Activated T-helper 1 cell treated with anti-CD3 and anti-CD28 coated beads, Interleukin-12 subunit alpha, Interleukin-12 subunit beta, Interleukin-2, Interleukin-4 antibody, amounts not matched to agents 30 ng/mL and 10 ng/mL and 1 ng/mL, durations not matched to agents 14 hours and 24 hours and 36 hours (primary cell): ENCODE measurements at places on chromosomes 6 and 20. TPM values are rescaled to one million over a fixed set of nuclear protein-coding genes. Genes with fewer than 3 reads are reported as not detected.

DNA sequence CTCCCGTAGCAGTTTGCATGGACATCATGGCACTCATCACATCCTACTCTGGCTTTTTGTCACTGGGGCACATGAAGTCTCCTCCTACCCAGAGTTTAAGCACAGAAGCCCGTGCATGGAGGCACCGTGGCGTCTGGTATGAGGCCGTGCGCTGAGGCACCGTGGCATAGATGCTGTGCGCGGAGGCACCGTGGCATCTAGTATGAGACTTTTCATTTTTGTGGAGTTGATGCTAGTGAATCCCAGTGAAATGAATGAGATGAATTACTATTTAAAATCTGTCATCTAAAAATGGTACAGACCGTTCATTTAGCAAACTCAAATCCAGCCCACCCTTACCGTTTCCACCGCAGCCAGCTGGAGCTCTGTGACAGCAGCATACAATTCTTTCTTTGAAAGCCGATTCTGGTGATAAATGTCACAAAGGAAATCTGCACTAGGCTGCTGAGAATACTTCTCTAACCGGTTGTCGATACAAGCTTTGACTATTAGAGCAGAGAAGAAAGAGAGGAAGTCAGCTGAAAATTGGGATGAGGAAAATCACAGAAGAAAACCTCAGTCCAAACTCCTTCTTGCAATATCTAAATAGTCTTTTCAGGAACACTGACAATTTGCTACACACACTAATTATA, 11.3 kb downstream of the CYP24A1 start:
- no peaks in the 10 kb centered on the region for H3K36me3 ChIP-seq
- H3K4me3 ChIP-seq = no peak overlapping the region
- no peaks in the 10 kb centered on the region for H3K4me1 ChIP-seq

The ELOVL4 gene
- total RNA-seq = 2.0 and 2.1 TPM in 2 replicates

GRCh38 chr6:164303102-164303964, 888.8 kb downstream of the QKI start:
- no peaks in the 10 kb centered on the region for H3K36me3 ChIP-seq
- no peak for DNase-seq
- no peak overlapping the region for H3K4me3 ChIP-seq

DNA sequence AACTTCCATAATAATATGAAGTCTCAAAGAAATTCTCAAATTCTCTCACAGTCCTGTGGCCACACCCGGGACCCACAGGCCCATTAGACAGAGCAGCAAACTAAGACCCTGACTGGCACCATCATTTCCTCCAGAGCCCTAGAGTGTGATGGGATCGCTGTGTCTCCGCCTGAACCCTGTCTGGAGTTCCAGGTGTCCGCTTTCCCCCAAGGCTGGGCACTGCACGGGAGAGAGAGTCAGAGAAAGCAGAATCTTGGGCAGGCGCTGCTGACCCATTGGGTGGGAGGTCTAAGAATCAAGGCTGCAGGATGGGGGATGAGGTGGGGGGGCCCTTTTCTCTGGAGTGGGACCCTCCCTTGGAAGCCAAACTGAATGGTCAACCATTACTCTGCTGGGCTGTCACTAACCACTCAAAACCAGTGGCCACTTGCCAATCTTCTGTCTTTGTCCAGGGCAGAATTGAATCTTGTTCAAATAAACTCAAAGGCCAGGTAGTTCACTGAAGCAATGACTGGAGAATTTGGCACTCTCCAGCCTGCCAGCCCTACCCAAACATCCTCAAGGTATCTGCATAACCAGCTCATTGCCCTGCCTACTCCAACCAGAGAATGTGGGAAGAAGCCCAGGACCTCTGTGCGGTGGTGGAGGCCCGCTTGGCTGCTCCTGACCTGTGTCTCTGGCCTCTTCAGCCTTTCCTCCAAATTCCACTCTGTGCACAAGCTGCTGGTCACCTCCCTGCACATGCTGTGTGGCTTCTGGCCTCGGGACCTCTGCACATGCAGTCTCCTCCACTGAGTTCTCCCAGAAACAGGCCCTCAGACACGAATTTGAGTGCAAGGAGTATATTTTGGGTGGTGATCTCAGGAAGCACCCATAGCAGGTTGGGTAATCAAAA, 141.1 kb downstream of the CEBPB start:
- no peak overlapping the region for H3K27ac ChIP-seq
- H3K4me1 ChIP-seq = peaks cover 13% of the 10 kb centered on the region
- H3K36me3 ChIP-seq = no peaks in the 10 kb centered on the region
- H3K27me3 ChIP-seq = peaks cover 13% of the 10 kb centered on the region

DNA sequence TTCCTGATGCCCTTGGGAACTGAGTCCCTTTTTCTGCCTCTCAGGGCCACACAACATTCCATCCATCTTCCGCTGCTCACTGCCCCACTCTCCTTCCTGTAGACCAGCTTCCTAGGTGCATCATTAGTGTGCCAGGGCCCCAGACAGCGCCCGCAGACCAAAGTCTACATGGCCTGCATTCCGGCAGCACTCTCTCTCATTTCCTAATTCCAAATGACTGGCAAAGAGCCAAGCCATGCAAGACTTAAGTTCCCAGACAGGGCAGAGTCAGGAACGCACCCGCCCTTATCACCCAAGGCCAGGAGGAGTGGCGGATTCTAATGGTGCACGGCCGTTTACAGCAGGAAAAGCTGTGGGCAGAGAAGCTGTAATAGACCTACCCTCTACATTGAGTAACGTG, 159.8 kb upstream of the ARID1B start:
- DNase-seq = no peak
- H3K36me3 ChIP-seq = no peaks in the 10 kb centered on the region
- H3K27ac ChIP-seq = no peak overlapping the region
- peaks cover 4% of the 10 kb centered on the region for H3K27me3 ChIP-seq
- no peak overlapping the region for H3K4me3 ChIP-seq

The SYTL3 gene
- total RNA-seq = 123 and 139 TPM in 2 replicates

- no peaks in the 10 kb centered on the region for H3K36me3 ChIP-seq
- DNase-seq = no peak
- no peak overlapping the region for H3K27ac ChIP-seq
- H3K4me1 ChIP-seq = peaks cover 5% of the 10 kb centered on the region
- H3K27me3 ChIP-seq = peaks cover 12% of the 10 kb centered on the region
Observed at GRCh38 chr6:111951497-111952085, 78.3 kb upstream of the FYN start.

- no peak for DNase-seq
- no peak overlapping the region for H3K27ac ChIP-seq
- no peak overlapping the region for H3K4me3 ChIP-seq
Observed at GRCh38 chr6:163252061-163252591, 162.4 kb upstream of the QKI start.

GRCh38 chr6:109118337-109118736, 23.0 kb downstream of the CEP57L1 start:
- no peaks in the 10 kb centered on the region for H3K36me3 ChIP-seq
- peaks cover 16% of the 10 kb centered on the region for H3K4me1 ChIP-seq
- DNase-seq = no peak
- no peaks in the 10 kb centered on the region for H3K27me3 ChIP-seq
- H3K4me3 ChIP-seq = no peak overlapping the region
- no peak overlapping the region for H3K27ac ChIP-seq

GRCh38 chr6:166584155-166584554, 2.3 kb downstream of the RAMACL start:
- H3K27ac ChIP-seq = no peak overlapping the region
- H3K36me3 ChIP-seq = no peaks in the 10 kb centered on the region
- peaks cover 7% of the 10 kb centered on the region for H3K4me1 ChIP-seq
- H3K27me3 ChIP-seq = no peaks in the 10 kb centered on the region
- no peak for DNase-seq

The TRDN gene
- total RNA-seq = not detected in 2 replicates

DNA sequence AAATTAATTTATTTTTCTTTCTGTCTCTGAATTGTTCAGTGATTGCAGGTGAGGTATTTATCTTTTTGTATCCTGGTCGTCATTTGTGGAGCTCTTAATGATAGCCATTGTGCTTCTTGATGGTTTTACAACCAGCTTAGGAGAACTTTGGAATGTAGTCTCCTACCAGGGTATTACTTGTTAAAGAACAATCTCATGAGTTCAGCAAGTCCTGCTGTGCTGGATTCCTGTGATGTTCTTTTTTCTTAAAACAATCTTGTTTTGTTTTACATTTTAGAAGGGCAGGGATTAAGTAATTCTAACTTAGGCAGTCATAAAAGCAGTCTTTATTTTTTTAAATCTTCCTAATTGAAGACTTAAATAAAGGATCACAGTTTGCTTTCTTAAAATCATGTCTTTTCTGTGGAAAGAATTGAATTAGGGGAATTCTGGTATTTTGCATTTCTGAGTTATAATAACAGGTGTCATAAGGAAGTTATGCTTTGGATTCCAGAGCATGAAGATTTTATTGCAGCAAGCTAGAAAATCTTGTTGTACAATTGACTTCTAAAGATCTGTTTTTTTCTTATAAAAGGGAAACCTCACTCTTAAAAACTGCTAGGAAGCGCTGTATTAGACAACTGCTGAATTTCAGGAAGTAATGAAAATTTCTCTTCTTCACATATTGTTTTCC, 23.7 kb downstream of the RIOK1 start:
- DNase-seq = no peak
- H3K36me3 ChIP-seq = peaks cover 47% of the 10 kb centered on the region
- H3K4me1 ChIP-seq = no peaks in the 10 kb centered on the region
- no peak overlapping the region for H3K27ac ChIP-seq

The NOX3 gene
- total RNA-seq = not detected in 2 replicates

- no peak for DNase-seq
- H3K27me3 ChIP-seq = peaks cover 11% of the 10 kb centered on the region
- H3K4me1 ChIP-seq = no peaks in the 10 kb centered on the region
- H3K4me3 ChIP-seq = no peak overlapping the region
- H3K36me3 ChIP-seq = no peaks in the 10 kb centered on the region
Observed at GRCh38 chr6:117423754-117424153, 2.0 kb downstream of the ROS1 start.

DNA sequence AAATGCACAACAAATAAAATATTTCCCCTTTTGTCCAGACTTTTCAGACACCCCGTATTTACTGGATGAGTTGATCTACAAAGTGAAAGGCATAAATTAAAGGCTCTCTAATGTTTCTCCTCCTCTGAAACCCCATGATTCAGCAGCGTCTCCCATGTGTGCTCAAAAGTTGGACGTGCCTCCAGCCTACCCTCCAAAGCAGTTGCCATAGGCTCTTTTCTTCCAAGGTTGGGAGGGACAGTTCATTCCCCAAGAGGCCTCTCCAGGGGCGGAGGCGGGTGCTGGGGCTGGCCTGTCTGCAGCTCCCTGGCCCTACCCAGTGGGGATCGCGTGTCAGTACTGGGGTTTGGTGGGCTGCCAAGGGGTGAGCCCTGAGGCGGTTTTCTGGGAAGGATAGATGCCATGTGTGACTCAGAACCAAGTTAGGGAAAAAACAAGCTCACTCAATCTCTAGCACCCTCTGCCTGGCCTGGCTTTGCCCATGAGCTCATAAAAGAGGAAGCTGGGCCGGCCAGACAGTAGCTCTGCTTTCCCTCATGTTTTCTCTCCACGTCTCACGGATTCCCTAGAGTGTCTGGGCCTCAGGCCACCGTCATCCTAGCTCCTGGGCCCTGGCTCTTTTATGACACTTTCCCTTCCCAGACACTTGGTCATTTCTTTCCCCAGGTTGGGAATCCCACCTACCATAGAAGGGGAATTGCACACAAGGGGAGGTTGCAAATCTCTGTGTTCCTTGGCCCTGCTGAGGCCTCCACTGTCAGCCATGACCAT, 8.0 kb upstream of the IER3 start:
- H3K27me3 ChIP-seq = peaks cover 1% of the 10 kb centered on the region
- DNase-seq = no peak
- no peaks in the 10 kb centered on the region for H3K36me3 ChIP-seq
- H3K27ac ChIP-seq = peak overlapping the region; percentile 19
- no peak overlapping the region for H3K4me3 ChIP-seq

The MYL9 gene
- 0.26 TPM in 1 of 2 replicates, not detected in the other for total RNA-seq

The TGIF2 gene
- 50.9 and 55.4 TPM in 2 replicates for total RNA-seq
